Muscle of leg (tissue), 16 donors: ENCODE measurements at places on chromosomes 3 and 15. TPM values are rescaled to one million over a fixed set of nuclear protein-coding genes. Genes with fewer than 3 reads are reported as not detected.

DNA sequence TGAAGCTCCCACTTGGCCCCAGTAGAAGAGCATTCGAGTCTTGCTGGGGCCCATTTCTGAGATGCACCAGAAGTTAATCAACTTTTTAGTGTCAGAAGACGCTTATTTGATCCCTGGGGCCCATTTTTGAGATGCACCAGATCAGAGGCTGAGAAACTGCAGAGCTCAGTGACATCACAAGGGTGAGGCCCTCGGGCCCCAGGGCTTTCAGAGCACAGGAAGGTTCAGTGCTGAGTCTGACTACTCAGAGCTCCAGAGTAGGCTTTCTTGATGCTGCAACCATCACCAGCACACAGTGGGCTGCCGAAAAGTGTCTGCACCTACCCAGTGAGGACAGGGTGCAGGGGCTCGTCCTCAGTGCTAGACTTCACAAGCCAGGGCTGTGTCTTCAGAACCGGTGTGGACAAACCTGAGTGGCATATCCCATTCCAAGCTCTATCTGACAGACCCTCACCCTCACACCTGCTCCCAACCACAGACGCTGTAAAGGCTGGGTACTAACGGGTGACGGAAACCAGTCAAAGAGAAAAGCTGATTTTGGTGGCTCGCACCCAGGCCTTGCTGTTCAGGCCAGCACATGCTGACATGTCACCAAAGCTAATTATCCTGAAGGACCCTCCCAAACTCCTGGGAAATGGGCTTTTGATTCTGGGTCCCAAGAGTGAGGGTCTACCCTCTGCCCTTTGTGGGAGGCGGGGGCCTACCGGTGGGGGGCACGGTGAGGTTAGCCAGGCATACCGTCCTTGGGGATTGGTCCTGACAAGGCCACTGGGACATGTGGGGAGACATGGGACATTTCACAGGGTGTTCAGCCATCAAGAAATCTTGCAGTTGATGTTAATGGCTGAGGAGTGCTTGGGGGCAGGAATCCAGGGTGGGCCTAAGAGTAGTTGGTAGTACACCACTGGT, 83.0 kb downstream of the PDCD6IP start:
- DNase-seq, result no peak

Gene NBEAL2
- polyA plus RNA-seq, result 20.0 TPM

DNA sequence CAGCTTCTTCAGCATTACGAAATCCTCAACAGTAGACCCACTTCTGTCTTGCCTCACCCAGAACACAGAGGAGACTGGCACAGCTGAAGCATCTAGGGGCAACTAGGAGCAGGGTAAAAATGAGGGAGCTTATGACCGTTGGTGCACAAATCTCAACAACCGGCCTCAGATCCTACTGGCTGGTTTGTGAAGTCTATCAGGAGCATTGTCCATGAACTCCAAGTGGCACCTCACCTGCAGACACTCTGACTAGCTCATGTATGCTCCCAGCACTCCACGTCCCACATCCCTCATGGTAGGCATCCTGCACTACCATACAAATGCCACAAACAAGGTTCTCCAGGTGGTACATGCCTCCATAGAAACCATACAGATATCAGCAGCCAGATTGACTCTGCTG, 163.1 kb downstream of the TLE3 start:
- no peak for DNase-seq

GRCh38 chr3:62095756-62096155, 277.6 kb downstream of the FEZF2 start:
- no peak for DNase-seq

Gene FILIP1L
- 51.2 TPM for polyA plus RNA-seq

Gene TTC21A
- 3.6 TPM for polyA plus RNA-seq

Gene CEP97
- polyA plus RNA-seq, result 14.4 TPM

GRCh38 chr3:192409838-192410683, 317.3 kb downstream of the FGF12 start:
- peak; percentile 84 for DNase-seq

GRCh38 chr15:76840830-76841460, 64.2 kb downstream of the SCAPER start:
- peak; percentile 27 for DNase-seq

GRCh38 chr3:149212386-149212785, 9.2 kb downstream of the CP start:
- DNase-seq, result no peak

Gene ZNF662
- polyA plus RNA-seq, result 19.8 TPM

DNA sequence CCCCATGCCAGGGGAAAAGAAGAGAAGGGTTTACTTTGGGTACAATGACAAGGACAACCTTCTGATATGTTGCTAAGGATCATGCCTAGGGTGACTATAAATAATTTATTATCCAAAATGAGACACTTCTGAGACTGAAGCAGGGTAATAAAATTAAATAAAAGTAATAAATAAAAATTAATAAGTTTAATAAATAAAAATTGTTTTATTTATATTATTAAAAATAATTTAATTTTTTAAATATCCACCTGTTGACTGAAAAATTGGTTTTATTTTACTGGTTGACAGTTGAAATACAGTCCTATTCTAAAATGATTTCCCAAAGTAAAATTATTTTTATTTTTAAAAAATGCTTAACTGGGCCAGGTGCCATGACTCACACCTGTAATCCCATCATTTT, 102.0 kb downstream of the FHIT start:
- no peak for DNase-seq

Gene SLC28A1
- polyA plus RNA-seq, result 0.25 TPM

DNA sequence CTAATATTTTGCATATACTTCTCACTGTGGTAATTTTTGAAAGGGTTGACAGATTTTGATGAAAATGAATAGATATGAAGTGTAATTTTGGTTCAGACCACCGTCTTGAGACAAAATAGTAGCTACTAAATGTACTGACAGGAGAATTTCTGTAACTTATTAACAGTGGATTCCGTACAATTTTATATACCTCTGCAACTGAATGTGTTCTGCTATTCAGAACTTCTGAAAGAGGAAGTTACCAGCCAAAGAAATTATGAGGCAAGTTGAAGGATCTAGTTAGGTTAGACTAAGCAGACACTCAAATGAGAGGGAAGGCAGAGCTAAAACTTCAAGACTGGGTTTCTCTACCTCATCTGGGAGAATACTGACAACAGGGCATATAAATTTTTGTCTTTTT, 29.4 kb downstream of the GAP43 start:
- DNase-seq, result no peak

GRCh38 chr3:46922426-46922825, 44.9 kb downstream of the PTH1R start:
- no peak for DNase-seq

DNA sequence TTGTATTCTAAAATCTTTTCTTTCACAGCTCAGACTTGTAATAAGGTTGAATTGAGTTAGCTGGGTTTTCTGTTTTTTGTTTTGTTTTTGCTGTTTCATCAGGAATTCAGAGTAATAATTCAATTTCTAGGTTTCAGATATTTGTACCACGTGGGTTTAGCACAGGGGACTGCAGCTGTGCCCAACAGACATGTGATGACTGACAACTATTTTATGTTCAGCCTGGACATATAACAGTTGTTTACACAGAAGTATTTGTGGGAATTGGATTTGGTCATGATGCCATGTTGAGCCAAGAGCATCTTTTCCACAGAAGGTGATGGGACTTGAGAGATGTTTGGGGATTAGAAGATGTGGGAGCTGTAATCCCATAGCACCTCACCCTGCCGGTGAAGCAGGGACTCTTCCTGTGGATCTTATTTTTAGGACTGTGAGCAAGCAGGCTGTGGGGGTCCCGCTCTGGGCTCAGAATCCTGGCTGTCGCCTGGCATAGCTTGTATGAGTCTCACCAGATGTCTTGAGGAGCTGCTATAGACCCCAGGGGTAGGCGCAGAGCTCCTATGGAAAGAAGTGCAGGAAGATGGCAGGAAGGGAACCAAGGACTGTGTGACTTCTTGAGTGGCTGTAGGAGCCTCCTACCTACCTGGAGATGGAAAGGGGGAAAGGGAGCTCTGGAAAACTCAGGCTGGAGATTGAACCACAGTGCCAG, 23.7 kb downstream of the PXYLP1 start:
- peak; percentile 67 for DNase-seq

DNA sequence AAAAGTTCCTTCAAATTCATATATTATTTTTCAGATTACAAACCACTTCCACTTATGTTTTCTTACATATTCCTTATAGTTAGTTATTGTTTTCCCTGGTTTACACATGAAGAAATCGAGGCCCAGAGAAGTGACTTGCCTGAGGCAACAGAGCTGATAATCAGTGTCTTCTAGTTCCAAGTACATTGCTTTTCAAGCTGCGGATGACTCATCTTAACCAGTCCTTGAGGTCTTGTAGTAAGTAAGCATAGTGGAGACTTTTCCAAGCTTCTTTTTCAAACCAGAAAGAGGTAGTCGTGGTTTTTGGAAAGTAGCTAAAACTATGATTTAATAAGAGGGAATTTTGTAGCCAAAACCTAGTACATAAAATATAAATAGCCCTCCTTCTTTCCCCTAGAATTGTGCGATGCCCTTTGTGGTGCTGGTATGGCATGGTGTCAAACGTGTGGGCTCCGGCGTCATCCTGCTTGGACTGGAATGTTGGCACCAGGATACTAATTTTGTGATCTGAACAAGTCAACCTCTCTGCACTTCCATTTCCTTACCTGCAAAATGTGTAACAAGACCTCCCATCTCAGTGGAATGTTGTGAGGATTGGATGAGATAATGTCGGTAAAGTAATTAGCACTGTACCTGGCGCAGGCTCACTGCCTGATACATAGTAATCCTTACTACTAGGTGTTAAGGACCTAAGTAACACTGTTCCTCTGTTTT, 19.0 kb upstream of the DLG1 start:
- DNase-seq, result peak; percentile 73

Gene CHCHD6
- polyA plus RNA-seq, result 8.0 TPM

- DNase-seq, result no peak
Observed at GRCh38 chr3:74661672-74662071, 47.2 kb upstream of the CNTN3 start.

DNA sequence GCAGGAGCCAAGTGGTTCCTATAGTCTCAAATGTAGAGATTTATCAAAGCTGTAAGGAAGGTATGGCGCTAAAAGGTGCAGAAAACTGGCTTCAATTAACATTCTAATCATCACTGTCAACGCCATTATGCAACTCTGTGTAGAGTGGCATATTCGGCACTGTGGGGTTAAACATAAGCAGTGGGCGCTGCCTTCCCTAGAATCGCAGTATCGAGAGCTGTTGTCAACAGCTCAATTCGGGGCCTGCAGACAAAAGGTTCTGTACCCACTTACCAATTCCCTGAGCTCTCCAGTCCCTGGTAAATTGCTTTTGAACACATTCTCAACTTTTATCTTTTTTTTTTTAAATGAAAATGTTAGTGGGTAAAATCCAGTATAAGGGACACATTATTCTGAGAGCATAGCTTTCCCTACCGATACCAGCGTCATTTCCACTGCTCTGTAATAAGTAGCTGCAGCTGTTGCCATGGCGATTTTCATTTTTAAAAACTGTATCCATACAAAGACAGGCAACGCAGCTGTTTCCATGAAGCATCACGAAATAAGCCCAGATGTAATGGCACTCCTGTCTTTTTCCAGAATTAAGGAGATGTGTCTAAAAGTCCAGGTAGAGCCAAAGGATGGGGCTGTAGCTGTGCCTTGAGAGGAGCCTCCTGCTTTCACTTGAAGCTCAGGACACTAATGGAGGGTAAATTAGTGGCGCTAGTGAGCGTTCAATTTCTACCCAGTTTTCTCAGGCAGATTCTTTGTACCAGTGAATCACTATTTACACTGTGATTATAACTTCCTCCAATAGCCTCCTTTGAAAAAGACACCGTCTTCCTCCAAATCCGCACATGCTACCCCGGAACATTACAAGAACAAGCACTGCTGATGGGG, 250.3 kb downstream of the SLC9A9 start:
- DNase-seq, result peak; percentile 86

Gene IMPDH2
- 238 TPM for polyA plus RNA-seq

- no peak for DNase-seq
Observed at GRCh38 chr15:81297603-81298575, 26.1 kb downstream of the STARD5 start.

- DNase-seq, result no peak
Observed at GRCh38 chr15:56538901-56539545, 74.1 kb upstream of the MNS1 start.

GRCh38 chr15:30671309-30671708, 45.4 kb downstream of the ARHGAP11B start:
- no peak for DNase-seq

Gene ROPN1
- not detected for polyA plus RNA-seq

DNA sequence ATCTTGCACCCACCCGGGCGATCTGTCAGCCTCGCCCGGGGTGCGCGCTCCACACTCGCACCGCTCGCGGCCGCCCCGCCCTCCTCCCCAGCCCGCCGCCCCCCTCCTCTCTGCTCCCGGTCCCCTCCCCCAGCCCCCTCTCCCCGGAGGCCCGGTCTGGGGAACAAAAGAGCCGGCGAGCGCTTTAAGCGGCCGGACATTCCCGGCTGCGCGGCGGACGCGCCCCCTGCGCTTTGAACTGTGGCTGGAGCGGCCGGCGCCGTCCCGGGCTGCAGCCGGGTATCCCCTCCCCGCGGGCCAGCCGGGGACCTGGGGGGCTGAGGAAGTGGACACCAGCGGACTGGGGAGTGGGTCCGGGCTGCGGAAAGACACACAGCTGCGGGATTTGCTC, at the start of gene IGDCC3:
TSS of gene IGDCC3 (minus strand) at position 27 of the 391 bp plus-strand sequence. CDS start 214 bp downstream, outside the sequence.
- peak; percentile 50 for DNase-seq

- DNase-seq, result no peak
Observed at GRCh38 chr3:46846624-46847542, 16.4 kb downstream of the MYL3 start.

- DNase-seq, result no peak
Observed at GRCh38 chr3:125211523-125212090, 941 bp downstream of the SLC12A8 start.

DNA sequence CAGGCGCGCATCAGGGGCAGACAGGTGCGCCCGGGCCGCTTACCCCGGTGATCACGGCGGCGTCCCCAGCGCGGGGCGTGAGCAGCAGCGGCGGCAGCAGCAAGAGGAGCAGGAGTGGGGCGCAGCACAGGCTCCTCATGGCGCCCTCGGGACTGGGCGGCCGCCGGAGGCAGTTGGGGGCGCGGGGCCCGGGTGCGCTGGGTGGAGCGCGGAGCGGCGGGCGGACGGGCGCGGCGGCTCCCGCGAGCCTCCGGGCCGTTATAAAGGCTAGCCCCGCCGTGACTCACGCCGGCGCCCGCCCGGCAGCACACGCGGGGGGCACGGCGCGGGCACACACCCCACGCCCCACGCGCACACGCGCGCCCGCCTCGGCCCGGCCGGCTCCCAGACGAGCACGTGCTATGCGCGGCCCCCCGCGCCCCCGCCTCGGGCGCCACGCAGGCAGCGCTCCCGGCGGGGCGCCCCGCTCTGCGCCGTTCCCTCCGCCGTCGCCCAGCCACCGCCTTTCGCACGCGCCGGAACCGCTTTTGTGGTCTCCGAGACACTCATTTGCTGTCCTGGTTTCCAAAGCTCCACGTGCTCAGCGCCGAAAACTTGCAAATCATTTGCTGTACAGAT, at the start of gene PROK2:
TSS of gene PROK2 (minus strand) at position 235 of the 618 bp plus-strand sequence. CDS start at position 139, 96 bp downstream.
- DNase-seq, result peak; percentile 48

GRCh38 chr15:37764733-37765191, 169.7 kb upstream of the TMCO5A start:
- DNase-seq, result peak; percentile 54

- DNase-seq, result no peak
Observed at GRCh38 chr3:30502742-30503073, 103.7 kb upstream of the TGFBR2 start.

Gene C2CD4A
- polyA plus RNA-seq, result 0.12 TPM

GRCh38 chr3:171528102-171528501, 67.9 kb upstream of the TNIK start:
- no peak for DNase-seq

Gene P2RY14
- polyA plus RNA-seq, result 0.88 TPM

Gene DLG1
- polyA plus RNA-seq, result 37.3 TPM
